ENCODE measurements at places on chromosomes 16 and 17.
A peak's percentile ranks its signal among the peaks of the same experiment; 100 is the strongest.

GRCh38 chr16:69166221-69166833, 20.6 kb upstream of the SNTB2 start:
- no peak for DNase-seq

DNA sequence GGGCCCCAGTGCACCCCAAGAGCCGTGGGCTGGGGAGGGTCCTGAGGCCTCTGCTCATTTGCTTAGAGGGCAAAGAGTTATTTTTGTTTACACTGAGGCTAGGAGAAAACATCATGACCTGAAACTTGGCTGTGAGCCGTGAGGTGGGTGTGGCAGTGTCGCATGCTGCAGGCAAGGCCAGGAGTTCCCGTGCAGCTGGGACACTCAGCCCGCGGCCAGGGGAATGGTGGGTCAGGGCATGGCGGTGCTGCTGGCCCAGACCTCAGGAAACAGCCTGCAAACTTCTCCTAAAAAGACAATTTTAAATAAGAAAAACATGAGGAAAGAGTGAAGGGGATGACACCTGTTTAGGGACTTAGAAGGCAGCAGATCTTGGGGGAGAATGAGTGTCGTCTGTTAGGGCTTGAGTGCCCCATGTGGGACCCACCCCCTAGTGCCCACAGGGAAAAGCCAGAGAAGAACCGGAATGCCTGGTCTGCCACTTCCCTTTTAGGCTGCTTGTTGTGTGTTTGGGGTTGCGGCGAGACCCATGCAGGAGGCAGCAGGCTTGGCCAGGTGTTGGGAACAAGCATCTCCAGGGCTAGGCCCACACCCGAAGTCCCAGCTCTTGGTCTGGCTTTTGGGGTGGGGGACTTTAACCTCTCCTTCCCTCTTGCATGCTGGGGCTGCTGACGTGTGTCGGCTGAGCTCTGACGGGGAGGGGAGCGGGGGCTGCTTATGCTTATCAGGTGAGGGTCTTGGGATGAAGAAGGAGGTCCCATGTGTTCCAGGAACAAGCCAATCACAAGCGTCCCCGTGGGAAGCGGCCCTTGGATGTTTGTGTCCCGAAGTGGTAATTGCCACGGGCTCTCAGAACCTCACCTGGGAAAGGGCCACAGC, 80.9 kb upstream of the GNG13 start:
- DNase-seq: no peak

GRCh38 chr17:62739645-62740388, 68.3 kb downstream of the MARCHF10 start:
- no peak for DNase-seq

DNA sequence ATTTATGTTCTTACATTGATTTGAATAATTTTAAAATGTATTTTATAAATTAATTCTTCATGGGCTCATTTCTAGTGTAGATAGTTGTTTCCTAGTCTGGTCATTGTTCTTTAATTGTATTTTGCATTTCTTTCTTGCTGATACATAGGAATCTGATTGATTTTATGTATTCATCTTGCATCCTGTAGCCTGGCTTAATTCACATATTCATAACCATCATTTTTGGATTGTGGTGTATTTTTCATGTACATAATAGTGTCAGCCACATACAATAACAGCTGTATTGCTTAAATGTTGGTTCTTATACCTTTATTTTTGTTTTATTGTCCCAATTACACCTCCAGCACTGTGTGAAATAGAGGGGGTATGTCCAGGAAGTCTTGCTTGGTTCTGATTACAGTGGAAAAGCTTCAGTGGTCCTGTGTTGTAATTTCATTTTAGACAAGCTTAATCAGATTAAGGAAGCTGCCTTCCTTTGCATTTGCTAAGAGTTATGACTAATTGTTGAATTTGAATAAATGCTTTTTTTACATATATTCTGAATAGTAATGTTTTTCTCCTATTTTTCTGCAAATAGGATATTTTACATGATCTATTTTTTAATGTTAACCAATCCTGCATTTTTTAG, 103.7 kb downstream of the USP22 start:
- peak; percentile 52 for DNase-seq

GRCh38 chr16:51989637-51990230, 557.2 kb downstream of the TOX3 start:
- DNase-seq: no peak

DNA sequence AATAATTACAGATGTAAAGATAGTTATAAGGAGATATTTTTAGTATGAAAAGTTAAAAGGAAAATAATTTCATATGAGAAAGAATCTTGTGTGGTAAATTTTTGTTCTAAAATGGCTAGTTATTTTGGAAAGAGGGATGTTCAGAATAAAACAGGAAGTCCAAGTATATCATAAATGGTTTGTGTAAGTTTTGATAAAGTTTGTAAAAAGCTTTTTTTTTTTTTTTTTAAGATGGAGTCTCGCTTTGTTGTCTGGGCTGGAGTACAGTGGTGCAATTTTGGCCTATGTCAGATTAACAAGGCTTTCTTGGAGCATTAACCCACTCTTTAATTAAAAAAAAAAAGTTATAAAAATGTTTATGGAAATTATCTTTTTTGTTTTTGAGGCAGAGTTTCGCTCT, 8.2 kb upstream of the CDK10 start:
- no peak for DNase-seq

DNA sequence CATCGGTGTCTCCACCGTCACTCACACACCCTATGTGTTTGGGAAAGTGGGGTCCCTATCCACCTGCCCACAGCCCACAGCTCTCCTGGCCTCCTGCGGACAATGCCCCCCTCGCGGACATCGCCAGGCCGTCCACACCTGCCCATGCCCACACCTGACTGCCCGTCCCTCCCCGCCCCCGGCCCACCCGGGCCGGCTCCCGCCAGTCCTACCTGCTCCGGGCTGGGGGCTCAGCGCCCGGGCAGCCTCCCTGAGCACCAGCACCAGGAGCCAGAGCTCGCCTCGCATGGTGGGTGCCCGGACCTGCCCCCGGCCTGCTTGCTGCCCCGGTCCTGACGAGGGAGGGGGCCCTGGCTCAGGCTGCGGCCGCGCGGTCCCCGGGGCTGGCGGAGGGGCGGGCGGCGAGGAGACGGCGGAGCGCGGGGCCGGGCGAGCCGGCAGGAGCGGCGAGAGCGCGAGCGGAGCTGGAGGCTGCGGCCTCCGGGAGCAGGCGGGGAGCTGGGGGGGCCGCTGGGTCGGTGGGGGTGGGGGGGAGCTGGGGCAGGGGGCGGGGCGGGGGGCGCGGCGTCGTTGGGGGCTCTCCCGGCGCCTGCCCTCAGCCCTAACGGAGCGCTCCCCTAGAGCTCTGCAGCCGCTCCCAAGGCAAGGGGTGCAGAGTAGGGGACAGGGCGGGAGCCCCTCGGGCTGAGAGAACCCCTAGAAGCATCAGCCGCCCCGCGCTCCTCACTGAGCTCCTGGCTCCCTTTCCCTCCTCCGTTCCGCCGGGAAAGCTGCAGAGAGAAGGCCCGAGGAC, at the start of gene PLXDC1:
PLXDC1 (minus strand) TSS at position 488 of the 793 bp plus-strand sequence; CDS start at position 288, 200 bp downstream.
- no peak for DNase-seq

DNA sequence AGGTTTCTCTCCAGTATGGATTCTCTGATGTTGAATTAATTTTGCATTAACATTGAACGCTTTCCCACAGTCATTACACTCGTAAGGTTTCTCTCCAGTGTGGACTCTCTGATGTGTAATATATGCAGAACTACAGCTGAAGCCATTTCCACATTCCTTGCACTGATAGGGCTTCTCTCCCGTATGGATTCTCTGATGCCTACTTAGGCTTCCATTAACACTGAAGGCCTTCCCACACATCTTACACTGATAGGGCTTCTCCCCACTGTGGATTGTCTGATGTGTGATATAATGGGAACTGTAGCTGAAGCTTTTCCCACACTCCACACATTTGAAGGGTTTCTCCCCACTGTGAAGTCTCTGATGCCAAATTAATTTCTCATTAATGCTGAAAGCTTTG, 7.2 kb upstream of the TLE7 start:
- no peak for DNase-seq
